ENCODE measurements at places on chromosomes 2 and 18.
A peak's percentile ranks its signal among the peaks of the same experiment; 100 is the strongest.

GRCh38 chr2:9296559-9296958 lies 89.9 kb downstream of the ASAP2 start:
- no peak for DNase-seq

GRCh38 chr2:66305718-66306117 lies 129.2 kb upstream of the MEIS1 start:
- peak; percentile 93 for DNase-seq

DNA sequence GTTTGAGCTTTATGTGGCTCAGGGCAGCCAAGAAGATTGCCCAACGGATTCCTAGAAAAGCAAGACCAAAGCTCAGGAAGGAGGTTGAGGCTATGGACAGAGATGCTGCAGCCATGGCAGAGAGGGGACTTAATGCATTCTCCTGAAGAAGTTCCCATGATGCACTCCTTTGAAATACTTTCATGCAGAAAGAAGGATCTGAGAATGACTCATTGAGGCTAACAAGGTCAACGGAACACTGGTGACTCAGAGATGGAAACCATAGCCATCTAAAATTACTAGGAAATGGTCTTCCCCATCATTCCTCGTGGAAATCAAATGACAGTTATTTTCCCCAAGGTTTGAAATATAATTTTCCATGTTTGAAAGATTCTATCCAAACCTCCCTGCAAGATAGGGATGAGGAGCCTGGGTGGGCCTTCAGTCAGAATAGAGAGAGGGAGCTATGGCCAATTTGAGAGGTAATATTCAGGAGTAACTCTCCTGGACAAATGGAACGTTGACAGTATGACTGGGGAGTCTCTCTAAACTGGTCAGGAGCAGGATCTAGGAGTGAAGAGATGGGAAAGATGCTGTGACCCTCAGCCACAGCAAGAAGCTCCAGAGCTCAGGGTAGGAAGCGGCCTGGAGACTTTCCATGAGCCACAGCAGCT lies 63.0 kb downstream of the REEP1 start:
- no peak for DNase-seq

DNA sequence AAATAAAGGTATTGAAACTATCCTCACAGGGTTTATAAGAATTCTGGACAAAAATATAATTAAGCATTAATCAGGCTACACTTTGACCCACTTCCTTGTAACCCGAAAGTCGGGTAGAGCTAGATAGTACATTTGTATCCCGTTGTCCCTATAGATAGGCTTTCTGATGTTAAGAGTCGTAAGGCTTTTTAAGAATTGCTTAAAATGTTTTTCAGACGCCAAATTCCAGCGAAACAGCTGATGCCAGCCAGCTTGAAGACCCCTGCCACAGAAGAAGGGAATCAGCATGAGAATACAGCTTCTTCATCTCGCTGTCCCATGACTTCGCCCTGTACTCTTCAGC lies 962 bp upstream of the GPR155 start:
- DNase-seq, result no peak

GRCh38 chr2:16561676-16562075 lies 104.0 kb downstream of the CYRIA start:
- no peak for DNase-seq

DNA sequence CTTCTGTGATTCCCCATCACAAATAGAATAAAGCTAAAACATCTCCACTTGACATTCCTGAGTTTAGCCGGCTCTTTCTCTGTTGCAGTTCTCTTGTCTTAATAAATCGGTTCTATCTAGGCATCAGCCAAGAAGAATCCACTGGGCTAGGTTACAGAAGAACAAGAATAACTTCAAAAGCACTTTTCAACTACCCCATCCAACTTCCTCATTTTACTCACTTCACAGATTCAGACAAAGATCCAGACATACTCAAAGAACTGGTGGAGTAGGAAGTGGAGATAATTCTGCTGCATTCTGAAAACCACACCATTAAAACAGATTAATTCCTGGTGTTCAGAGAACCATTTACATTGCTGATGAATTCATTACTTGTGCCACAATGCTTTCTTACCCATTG lies 9.6 kb upstream of the ALPK2 start:
- DNase-seq, result no peak

- DNase-seq, result no peak
Observed at GRCh38 chr2:159996792-159997546, 65.4 kb downstream of the PLA2R1 start.

- no peak for DNase-seq
Observed at GRCh38 chr2:213007290-213007838, 144.0 kb downstream of the IKZF2 start.

DNA sequence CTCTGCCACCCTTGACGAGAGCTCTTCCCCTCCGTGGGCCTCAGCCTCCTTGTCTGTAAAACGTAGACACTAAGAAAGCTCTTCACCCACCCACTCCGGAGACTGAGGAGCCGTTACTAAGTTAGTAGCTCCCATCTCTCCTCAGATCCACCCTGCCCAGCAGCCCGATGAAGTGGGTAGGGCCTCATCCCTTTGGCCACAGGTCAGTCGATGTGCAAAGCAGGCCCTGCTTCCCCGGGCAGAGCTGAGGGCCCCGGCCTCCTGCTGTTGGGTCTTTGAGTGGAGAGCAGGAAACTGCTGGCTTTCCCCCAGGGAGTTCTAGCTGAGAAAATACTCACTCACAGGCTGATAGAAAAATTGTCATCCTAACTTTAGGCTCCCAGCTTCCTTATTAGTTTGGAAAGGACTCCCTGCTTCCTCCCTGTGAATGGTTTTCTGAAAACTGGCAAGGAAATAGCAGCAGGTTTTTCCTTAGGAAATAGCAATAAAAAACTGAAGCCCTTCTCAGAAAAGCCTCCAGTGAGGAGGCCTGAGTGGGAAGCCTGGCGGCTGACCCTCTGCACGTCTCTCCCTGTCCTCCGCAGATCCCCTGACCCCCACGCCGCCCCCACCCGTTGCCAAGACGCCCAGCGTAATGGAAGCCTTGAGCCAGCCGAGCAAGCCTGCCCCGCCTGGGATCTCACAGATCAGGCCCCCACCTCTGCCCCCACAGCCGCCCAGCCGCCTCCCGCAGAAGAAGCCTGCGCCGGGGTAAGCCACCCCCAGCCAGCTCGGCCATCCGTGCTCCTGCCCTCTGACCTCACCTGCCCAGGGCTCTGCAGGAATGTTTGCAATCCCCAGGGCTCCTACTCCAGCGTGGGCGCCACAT lies 30.2 kb downstream of the ITGB1BP1 start:
- no peak for DNase-seq
